ENCODE measurements at places on chromosomes 12 and 14.

DNA sequence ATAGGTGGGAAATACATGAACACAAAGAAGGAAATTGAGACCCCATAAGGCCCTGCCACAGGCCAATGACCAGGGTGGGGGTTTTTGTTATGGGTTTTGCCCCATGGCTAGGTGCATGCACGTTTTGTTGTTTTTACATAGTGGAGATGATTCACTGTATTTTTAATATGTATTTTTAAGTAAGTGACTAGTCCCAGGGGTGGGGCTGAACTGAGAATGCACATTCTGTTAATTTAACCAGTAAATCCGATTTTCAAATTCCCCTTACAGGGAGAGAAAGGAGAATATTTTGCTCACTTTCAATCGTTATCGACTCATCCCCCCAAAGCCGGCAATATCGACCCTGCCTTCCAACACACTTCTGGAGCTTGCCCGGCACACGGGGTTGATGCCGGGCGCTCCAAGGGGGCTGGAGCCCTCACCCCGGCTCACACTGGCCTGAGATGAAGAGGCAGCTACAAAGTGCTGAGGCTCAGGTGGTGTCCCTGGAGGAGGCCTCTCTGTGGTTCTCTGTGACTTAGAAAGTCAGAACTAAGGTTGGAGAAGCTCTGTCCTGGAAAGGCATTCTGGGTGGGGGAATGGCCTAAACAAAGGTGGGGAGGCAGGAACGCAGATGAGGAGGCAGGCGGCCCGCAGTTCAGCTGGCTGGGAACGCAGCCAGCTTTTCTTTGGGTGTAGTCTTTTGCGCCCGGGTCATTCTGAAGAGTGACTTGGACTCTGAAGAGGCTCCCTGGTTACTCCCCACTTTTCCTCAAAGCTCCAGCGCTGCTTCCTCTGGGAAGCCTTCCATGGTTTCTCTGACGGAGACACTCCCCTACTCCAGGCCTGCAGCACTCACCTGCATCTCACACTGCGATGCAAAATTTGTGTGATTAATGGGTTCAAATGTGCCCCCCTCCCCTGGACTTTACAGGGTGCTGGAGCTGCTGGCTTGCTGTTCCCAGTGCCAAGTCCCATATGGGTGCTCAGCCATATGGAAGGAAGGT, 50.7 kb upstream of the DLK1 start:
- H3K27ac ChIP-seq = no peak overlapping the region
- peaks cover 13% of the 10 kb centered on the region for H3K27me3 ChIP-seq
- DNase-seq = no peak
- H3K4me3 ChIP-seq = no peak overlapping the region

GRCh38 chr12:85713373-85713772, 122.8 kb downstream of the RASSF9 start:
- H3K27ac ChIP-seq = no peak overlapping the region
- no peak overlapping the region for H3K4me3 ChIP-seq
- no peak for DNase-seq
- H3K4me1 ChIP-seq = no peaks in the 10 kb centered on the region
- no peaks in the 10 kb centered on the region for H3K36me3 ChIP-seq

DNA sequence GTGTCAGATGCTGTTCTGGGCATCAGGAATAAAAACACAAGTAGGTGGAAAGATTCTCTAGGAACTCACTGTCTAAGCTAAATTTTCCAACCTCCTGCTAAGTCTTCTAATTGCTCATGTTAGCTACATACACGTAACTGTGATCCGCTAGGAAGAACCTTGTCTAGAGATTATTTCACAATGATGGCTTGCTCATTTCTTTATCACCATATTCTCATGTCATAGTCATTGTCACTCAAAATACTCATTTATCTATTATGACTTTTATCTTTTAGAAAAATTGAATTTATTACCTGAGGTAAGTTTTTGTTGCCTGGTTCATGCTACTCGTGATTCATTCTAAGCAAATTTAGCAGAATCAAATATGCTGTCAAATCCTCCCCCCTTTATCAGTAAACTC, 1402.4 kb upstream of the FLRT2 start:
- H3K4me1 ChIP-seq = no peaks in the 10 kb centered on the region
- H3K4me3 ChIP-seq = no peak overlapping the region
- H3K36me3 ChIP-seq = no peaks in the 10 kb centered on the region
- DNase-seq = no peak

DNA sequence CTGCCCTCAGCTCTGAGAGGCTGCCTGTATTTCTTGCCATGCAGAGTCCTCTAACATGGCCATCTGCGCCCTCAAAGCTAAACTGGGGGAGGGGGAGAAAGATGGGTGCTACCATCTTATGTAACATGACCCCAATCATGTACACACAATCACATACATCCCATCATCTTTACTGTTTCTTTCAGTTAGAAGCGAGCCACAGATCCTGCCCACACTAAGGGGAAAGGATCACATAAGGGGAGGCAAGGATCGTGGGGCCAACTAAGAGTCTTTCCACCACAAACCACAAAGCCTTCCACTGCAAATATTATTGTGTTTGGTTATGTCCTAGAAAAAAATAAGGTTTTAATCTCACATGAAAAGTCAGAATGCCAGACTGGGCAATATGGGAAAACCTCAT, 11.8 kb upstream of the AMN1 start:
- H3K4me1 ChIP-seq = peaks cover 54% of the 10 kb centered on the region
- peaks cover 5% of the 10 kb centered on the region for H3K36me3 ChIP-seq
- no peak for DNase-seq
- H3K27ac ChIP-seq = no peak overlapping the region
- no peaks in the 10 kb centered on the region for H3K27me3 ChIP-seq
- H3K4me3 ChIP-seq = peak overlapping the region; percentile 22

DNA sequence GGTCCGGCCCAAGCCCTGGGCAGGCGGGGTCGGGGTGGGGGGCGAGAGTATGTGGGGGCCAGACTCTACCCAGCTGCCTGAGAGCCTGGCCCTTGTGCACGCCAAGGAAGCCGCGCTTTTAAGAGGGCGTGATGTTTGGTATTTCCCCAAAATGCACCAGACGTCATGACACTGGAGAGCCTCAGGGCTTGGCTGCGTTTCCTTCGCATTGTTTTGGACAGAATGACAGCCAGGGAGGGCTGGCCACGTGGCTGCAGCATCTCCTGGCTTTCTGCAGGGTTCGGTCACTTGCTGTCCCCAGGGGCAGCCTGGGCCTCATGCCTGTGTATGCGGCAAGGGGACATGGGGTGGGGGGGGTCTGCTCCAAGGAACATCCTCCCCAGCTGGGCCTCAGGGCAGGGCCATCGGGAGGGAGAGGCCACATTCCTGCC, 16.1 kb upstream of the NUDT14 start:
- no peaks in the 10 kb centered on the region for H3K36me3 ChIP-seq
- DNase-seq = peak; percentile 52
- peaks cover 27% of the 10 kb centered on the region for H3K27me3 ChIP-seq
- no peak overlapping the region for H3K4me3 ChIP-seq
- peaks cover 28% of the 10 kb centered on the region for H3K4me1 ChIP-seq

GRCh38 chr14:39109893-39110715, 4.0 kb upstream of the GEMIN2 start:
- no peaks in the 10 kb centered on the region for H3K27me3 ChIP-seq
- H3K36me3 ChIP-seq = no peaks in the 10 kb centered on the region
- H3K4me1 ChIP-seq = peaks cover 7% of the 10 kb centered on the region
- H3K4me3 ChIP-seq = no peak overlapping the region

Measured in naive B cell (primary cell).